ENCODE measurements at places on chromosomes 5 and 9.

DNA sequence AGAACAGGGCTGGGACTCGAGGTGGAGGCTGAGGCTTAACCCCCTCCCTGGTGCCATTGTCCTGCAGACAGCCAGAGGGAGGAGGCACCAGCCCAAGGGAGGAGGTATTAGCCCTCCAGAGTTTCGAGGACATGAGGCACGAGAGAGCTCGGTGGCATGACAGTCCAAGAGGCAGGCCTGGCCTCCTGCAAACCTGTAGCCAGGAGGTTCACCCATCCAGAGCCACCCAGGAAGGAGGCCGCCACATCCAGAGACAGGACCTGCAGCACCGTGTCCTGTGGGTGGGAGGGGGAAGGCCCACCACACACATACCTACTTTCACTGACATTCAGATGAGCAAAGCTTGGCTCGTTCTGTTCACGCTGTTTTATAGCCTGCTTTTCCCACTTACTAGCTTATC is 75.2 kb upstream of the ADAMTS2 start:
- DNase-seq = no peak

GRCh38 chr5:154482528-154483449 is 4.8 kb upstream of the HAND1 start:
- no peak for DNase-seq

- DNase-seq = no peak
Measured at GRCh38 chr5:159478950-159479349, 148.7 kb upstream of the IL12B start.

DNA sequence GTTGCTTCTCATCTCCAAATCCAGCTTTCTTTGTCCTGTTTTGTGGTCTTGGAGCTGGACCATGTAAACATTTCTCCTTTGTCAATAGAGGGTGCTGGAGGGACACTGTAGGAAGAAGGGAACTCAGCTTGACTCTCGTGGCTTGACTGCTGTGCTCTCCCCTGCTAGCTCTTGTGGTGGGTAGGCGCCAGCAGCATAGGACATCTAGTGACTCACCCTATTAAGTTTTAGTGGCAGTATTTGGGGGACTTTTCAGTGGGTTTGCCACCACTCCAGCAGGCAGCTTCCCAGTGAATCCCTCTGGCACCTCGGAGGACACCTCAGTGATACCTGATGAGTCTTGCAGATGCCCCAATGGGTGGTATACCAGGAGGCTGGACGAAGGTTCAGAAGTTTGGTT is 97.8 kb downstream of the TSSK1B start:
- DNase-seq = peak; percentile 4

DNA sequence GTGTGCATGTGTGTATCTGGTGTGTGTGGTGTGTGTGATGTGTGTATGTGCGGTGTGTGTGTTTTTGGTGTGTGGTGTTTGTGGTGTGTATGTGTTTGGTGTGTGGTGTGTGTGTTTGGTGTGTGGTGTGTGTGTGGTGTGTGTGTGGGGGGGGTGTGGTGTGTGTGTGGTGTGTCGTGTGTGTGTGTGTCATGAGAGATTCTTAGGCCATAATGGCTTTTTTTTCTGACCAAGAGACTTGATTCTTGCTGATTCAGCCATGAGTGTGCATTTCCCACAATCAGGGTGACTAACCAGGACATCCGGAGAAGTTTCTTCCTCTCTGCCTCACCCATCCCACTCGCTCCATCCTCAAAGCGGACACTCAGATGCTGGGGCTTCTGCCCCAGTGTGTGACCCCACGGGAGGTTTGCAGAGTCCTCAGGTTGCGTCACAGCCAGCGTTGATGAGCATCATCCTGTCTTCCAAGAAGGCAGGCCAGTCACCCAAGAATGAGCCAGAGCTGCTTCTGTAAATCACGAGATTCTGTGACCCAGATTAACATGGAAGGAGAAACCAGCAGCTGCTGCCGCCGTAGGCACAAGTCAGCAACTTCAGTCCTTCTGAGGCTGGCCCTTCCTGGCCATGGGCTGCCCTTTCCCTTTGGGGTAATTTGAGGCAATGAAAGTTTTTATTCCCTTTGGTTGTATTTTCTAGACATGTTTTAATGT is 12.5 kb upstream of the CTSL start:
- DNase-seq = peak; percentile 82

DNA sequence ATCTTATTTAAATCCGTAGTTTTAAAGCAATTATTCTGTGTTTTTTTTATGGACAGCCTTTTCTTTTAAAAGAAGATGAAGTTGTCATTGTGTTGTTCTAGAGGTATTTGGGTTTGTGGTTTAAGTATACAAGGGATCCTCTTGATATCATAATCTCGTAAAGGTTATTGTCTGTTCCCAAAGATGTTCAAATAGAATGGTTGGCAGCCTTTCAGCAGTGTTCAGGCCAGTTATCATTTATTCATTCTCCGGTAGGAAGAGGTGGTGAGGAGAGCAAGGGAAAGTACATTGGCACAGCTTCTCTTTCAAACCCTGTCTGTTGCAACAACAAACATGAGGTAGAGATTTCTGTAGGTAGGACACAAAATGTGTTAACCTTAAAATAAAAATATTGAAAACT is 147.0 kb downstream of the FOCAD start:
- no peak for DNase-seq

DNA sequence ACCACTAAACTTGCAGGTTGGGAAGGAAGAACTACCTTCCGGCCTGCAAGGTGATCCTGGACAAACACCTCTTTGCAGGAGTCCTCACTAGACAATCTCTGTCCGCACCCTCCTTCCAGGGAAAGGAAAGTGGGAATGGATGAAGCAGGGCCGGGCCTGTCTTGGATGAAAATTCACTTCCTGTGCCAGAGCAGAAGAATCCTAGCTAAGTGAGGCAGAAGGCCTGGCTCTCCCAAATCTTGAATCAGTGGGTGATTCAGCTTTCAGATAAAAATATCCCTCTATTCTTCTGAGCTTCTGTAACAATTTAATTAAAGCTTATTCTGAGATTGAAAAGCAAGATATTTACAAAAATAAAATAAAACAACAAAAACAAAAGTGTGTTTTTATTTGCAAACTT is 281.9 kb upstream of the TLE4 start:
- DNase-seq = no peak

DNA sequence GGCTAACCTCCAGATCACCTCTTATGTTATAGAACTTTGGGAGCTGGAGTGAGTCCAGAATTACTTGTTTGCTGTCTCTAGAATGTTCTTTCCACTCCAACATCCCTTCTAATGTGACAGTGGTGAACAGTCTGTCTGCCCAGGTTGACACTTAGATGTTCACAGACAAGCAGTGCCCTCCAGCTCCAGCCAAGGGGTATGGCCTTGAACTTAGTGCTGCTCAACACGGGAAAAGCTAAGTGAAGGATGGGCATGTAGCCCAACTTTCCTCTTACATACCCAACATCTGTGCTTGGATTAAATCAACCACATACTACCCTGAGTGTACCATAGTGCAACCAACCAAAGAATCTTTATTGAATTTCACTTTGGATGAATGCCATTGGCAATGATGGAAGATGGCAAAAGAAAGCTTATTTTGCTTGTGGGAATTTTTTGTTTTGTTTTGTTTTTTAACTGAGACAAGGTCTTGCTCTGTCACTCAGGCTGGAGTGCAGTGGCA is 201.2 kb downstream of the NXNL2 start:
- no peak for DNase-seq

GRCh38 chr5:16812911-16813310 is 123.2 kb downstream of the MYO10 start:
- peak; percentile 51 for DNase-seq

GRCh38 chr9:95030920-95031642 is 286.4 kb downstream of the FANCC start:
- no peak for DNase-seq

DNA sequence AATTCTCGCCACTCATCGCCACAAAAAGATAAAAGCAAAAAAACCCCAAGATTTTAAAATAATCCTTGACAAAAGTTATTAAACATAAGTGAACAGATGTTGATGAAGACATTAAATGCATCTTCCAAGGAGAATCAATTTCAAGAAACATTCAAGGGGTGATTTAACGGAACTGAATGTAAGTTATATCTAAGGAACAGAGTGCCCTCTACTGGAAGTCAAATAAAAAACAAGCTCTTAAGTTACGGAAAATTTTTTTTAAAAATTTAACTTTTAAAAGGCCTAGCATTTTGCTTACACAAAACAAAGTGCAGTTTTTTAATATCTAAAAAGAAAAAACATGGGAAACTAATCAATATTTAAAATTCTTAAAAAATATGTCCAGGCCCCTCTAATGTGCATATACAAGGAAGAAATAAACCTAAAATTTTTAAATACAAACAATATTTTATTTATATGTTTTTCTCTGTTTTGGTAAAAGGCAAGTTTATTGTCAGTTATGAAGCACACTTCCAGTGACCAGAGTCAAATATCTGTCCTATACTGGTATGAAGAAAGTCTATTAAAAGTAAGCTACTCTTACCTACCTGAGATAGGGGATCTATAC is 28.0 kb downstream of the TEX10 start:
- peak; percentile 21 for DNase-seq

- no peak for DNase-seq
Measured at GRCh38 chr5:88172847-88173758, 95.5 kb downstream of the TMEM161B start.

GRCh38 chr5:120297616-120298015 is 166.5 kb upstream of the PRR16 start:
- no peak for DNase-seq

DNA sequence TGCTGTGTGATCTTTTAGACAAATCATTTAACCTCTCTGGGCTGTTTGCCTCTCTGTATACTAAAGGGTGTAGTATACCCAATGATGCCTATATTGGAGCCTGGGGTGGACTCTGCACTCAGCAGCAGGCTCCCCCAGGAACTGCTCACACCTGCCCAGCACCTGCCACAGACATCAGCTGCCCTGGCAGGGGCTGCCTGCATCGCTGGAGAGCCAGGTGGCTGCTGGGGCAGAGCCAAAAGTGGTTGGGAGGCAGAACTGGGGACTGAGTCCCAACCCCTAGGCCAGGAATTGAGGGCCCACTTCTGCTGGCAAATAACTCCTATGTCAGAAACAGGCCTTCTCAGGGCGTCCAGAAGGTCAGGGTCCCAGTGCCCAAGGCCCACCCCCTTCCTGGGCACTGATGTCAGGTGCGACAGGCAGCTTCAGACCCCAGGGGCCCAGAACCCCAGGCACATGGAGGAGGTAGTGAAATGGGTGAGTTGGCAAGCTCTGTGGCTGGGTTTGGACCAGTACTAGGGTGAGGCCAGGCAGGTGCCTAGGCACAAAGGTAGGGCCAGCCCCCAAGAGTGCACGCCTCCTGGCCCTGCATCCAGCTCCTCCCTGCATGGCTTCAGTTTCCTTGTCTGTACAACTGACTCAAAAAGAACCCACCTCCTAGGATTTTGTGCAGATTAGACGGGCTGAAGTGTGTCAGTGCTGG is 5.8 kb downstream of the UNC5A start:
- DNase-seq = no peak

DNA sequence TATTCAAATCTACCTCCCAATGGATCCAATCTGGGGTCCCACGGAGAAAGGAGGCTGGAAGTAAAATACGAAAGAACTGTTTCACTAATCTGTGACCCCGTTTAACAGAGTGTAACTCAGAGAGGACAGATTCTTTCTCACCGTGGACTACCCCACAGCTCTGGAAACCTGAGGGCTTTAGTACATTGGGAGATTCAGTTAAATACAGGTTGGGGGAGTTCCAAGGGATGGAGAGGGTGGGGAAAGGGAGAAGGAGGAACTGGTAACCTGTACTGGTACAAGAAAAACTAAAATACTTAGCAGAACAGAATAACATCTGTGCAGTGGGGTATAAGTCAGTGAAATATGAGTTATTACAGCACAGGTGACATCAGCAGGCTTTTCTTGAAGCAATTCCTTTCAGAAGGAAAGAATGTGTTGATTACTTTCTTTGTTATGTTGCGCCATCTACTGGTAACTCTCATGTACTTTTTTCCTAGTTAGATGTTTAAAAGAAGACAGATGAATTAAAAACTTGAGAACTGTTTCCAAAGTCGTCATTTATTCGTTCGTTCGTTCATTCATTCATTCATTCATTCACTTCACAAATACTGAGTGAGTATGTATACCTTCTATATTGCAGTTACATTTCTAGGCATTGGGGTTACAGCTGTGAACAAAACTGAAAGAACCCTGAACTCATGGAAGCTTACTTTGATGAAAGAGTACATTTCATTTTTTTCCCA is 30.0 kb upstream of the STOM start:
- DNase-seq = peak; percentile 14

DNA sequence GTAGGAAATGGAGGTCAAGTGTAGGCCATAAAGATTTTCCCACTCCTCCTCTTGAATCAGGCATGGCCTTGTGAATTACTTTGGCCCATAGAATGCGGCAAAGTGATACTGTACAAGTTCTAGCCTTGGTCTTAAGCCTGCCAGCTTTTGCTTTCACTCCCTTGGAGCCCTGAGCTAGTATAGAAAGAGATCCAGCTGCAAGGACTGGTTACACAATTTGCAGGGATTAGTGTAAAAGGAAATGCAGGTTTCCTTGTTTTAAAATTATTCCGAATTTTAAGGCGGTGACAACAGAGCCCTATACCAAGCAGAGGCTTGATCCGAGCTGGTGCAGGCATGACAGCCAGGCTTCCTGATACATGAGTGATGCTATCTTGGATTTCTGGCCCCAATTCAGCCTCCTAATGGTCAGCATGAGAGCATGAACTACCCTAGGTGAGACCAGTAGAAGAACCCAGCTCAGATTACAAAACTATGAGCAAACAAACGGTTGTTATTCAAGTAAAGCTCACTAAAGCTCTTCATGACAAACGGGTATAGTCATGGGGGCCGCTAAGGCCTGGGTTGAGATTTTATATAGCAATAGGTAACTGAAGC is 257.9 kb downstream of the DOCK8 start:
- no peak for DNase-seq

GRCh38 chr5:133469252-133469651 is 143.1 kb downstream of the FSTL4 start:
- DNase-seq = no peak

GRCh38 chr5:116152169-116152568 is 67.3 kb downstream of the COMMD10 start:
- DNase-seq = no peak

GRCh38 chr5:76585783-76586217 is 37.4 kb downstream of the F2RL2 start:
- DNase-seq = no peak

GRCh38 chr5:139186261-139186660 is 11.9 kb downstream of the SIL1 start:
- peak; percentile 15 for DNase-seq
